ENCODE measurements at places on chromosomes 1 and 21. TPM values are rescaled to one million over a fixed set of nuclear protein-coding genes. Genes with fewer than 3 reads are reported as not detected.
A peak's percentile ranks its signal among the peaks of the same experiment; 100 is the strongest.

GRCh38 chr1:40709802-40710278, 18.3 kb downstream of the NFYC start:
- no peak for DNase-seq

Gene SDHB
- total RNA-seq = 148 TPM

Gene ELAPOR1
- total RNA-seq = 4.7 TPM

Gene CBR3
- 14.8 TPM for total RNA-seq

GRCh38 chr1:67748630-67749029, 63.6 kb downstream of the GADD45A start:
- DNase-seq = no peak

DNA sequence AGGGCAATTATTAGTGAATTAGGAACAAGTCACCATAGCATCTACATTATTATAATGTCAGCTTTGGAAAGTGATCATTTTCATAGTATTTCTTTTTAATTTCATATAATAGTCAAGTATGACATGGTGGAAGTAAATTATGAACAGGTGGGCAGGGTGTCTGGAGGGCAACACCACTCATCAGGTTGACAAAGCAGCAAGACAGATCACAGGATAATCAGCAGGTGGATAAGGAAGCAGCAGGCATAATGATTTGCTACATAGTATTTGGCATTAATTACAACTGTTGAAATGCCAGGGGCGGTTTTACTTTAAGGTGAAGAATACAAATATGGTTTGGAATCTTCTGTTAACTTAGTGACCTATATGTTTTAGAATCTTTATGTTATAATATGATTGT, 1342.2 kb downstream of the PLA2G4A start:
- no peak for DNase-seq

Gene CRP
- total RNA-seq = not detected

- no peak for DNase-seq
Measured at GRCh38 chr1:5644281-5645134, 347.7 kb downstream of the NPHP4 start.

DNA sequence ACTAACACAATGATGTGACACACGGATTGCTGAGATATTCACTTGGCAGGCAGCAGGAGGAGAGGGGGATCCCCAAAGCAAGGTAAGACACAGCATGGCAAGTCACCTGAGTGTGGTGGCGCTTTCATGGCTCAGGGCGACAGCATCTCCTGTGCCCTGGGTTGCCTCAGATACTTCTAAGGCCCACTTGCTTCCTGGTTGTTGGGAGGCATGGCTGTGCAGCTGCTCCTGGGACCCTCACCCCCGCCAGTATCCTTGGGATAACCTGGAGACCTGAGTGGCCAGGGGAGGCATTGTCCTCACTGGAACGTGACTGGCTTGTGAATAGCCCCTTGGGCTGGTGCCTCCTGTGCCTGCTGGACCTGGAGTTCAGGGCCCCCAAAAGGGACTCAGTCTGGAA, 69.8 kb downstream of the STUM start:
- no peak for DNase-seq

- DNase-seq = no peak
Measured at GRCh38 chr1:106921186-106921585, 135.3 kb upstream of the PRMT6 start.

GRCh38 chr1:109807822-109808680, 44.3 kb upstream of the EPS8L3 start:
- no peak for DNase-seq

GRCh38 chr21:45017039-45017960, 57.1 kb upstream of the ADARB1 start:
- no peak for DNase-seq

Gene VHLL
- total RNA-seq = not detected

- no peak for DNase-seq
Measured at GRCh38 chr21:15370462-15370975, 305.7 kb upstream of the NRIP1 start.

GRCh38 chr1:10691740-10692125, 104.7 kb downstream of the CASZ1 start:
- peak; percentile 37 for DNase-seq

GRCh38 chr1:207789792-207790787, 38.2 kb downstream of the CD46 start:
- no peak for DNase-seq

DNA sequence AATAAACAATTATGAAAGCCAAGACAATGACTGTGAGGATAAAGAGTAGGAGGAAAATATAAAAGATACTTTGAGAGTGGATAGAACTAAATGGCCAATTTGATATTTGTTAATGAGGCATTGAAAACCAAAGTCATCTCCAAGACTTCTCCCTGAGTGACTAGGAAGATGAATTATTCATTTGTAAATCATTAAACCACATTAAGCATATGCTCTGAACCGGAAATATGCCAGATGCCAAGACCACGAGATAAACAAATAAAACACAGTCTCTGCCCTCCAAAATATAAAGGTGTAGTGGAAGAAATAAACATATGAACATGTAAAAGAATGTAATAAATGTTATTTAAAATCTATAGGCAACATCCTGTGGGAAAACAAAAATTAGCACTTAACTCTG, 78.8 kb downstream of the MRPL39 start:
- no peak for DNase-seq

GRCh38 chr1:175863299-175864050, 120.1 kb upstream of the TNR start:
- no peak for DNase-seq

DNA sequence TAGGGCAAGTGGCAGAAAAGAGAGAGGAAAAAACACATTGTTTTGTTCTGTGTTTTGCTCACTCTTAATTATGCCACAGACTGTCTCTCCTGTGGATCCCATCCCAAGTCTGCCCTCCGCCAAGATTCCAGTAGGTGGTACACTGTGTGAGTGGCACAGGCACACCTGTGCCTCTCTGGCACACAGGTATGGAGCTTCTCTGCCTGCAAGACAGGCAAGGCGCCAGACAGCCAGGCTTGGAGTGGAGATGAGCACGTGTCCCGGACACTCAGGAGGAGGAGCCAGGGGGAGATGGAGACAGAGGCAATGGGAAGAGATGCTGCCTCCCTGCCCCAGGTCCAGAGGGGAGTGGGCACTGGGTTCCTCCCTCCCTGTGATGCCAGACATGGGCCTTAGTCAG, 6.5 kb upstream of the GRIK3 start:
- DNase-seq = no peak

DNA sequence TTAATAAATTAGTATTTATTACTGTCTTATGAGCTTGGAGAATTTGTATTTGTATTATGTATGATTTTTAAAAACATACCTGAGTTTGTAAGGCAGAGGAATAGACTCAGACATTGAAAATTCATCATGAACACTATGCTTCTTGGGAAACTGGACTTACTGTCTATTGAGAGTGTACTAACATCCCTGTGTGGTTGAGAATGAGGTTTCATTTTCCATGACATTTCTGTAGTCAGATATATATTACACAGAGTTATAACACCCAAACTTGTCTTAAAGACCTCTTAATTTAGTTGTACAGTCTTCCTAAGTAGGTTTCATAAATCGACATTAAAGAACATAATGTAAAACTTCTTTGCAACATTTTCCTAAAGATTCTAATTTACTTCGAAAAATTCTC, 30.0 kb downstream of the PPP2R5A start:
- DNase-seq = no peak

DNA sequence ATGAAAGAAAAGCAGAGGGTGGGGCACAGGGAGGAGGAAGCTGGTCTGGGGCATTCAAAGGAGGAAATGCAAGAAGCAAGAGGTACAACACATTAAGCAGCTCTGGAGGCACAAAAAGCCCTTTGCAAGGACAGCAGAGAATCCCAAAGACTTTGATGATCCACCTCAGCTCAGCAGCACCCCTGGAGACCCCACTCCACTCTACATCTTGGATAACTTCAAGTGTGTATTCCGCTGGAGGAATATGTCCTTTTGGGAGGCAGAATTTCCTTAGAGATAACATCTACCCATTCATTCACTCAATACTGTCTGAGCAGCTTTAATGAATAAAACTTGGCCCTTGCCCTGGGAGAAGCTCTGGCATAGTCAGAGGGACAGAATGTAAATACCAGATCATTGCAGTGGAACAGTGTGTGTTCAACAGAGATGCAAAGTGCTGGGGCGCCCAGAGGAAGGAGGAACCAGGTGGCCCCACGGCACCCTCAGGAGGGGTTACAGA, 599.7 kb downstream of the KIF26B start:
- DNase-seq = no peak

Gene RASAL2
- total RNA-seq = not detected

- peak; percentile 83 for DNase-seq
Measured at GRCh38 chr1:30759718-30760281, 2.2 kb upstream of the LAPTM5 start.

DNA sequence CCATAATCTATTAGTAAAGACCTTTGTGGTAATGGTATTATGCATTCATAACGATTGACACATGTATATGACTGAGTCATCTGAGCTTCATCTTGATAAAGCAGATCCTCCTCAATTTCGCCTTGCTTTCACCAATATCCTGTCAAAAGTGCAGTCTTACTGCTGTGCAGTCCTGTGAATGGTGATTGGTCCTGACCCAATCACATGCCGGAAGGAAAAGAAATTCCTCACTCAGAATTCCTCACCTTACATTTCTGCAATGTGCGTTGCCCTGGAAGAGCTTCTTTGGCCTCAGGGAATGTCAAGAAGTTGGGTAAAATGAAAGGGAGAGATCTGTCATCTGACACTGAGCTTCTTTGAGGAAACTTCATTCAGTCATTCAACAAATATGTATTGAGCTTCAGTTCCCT, 121.0 kb upstream of the TSPAN2 start:
- DNase-seq = no peak

DNA sequence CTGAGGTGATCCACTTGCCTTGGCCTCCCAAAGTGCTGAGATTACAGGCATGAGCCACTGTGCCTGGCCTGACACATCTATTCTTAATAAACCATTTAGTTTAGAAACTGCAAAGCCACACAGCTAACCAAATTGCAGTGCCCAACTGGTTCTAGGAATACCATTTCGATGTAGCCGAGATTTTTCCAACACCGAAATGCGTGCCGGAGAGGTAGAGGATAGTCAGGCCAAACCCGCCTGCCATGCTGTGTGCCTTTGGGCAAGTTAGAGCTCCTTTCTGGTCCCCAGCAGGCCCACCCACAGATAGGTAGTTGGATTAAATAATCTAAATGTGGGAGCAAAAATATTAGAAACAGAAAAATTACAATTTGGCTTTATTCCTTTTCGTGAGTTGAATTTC, 254.4 kb downstream of the FOXD2 start:
- no peak for DNase-seq

Gene LGALS8
- 89.3 TPM for total RNA-seq

DNA sequence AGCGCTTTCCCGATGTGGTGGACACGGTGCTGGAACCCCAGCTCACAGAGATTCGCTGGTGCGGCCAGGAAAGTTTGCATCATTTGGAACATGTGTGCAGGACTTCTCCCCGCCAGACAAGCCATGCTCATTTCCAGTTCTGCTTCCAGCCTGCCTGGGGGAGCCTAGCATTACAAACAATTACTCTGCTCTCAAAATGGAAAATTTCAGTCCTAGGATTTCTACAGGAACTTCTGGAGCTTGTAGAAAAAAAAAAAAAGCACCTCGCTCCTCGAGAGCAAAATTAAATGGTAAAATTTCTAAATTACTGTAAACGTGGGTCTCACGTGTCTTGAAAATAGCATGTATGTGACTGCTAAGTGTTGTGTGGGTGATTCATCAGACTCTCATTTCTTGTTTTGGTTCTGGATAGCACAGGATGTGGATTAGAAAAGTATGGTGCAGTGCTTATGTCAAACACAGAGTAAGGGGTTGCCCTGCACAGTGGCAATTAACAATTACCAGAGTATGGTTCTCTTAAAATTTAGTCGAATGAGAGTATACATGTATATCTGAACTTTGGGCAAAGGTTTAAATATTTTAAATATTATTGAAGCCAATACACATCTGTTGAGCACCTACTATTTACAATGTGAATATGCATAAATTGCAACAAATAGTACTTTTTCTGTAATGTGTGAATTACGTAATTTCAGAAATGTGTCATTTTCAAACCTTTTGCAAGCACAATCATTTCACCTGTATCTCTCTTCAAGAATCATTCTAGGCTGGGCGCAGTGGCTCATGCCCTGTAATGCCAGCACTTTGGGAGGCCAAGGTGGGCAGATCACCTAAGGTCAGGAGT, 61.8 kb upstream of the PTGFRN start:
- DNase-seq = peak; percentile 37

GRCh38 chr1:242065813-242066212, 66.9 kb upstream of the MAP1LC3C start:
- DNase-seq = no peak

DNA sequence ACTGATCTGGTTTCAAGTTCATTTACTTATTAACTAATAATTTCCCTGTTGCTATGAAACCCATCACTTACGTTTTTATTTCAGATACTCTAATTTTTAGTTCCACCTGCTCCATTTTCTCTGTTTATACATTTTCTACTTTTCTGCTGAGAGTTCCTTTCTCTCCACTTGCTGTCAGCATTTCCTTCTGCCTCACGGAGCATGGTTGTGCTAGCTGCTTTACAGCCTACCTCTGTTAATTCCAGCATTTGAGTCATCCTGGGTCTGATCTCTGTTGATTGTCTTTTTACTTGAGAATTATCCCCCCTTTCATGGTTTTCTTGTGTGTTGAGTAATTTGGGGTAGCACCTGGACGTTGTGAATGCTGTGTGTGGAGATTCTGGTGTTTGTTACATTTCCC, 373.2 kb upstream of the C1orf174 start:
- no peak for DNase-seq

- DNase-seq = peak; percentile 60
Measured at GRCh38 chr1:116910379-116911187, 867 bp downstream of the PTGFRN start.

Gene LIN28A
- not detected for total RNA-seq

GRCh38 chr1:68276448-68276847, 44.1 kb upstream of the WLS start:
- DNase-seq = no peak
